Central memory CD4-positive, alpha-beta T cell (primary cell): ENCODE measurements at places on chromosomes 12 and 14.
A peak's percentile ranks its signal among the peaks of the same experiment; 100 is the strongest.

DNA sequence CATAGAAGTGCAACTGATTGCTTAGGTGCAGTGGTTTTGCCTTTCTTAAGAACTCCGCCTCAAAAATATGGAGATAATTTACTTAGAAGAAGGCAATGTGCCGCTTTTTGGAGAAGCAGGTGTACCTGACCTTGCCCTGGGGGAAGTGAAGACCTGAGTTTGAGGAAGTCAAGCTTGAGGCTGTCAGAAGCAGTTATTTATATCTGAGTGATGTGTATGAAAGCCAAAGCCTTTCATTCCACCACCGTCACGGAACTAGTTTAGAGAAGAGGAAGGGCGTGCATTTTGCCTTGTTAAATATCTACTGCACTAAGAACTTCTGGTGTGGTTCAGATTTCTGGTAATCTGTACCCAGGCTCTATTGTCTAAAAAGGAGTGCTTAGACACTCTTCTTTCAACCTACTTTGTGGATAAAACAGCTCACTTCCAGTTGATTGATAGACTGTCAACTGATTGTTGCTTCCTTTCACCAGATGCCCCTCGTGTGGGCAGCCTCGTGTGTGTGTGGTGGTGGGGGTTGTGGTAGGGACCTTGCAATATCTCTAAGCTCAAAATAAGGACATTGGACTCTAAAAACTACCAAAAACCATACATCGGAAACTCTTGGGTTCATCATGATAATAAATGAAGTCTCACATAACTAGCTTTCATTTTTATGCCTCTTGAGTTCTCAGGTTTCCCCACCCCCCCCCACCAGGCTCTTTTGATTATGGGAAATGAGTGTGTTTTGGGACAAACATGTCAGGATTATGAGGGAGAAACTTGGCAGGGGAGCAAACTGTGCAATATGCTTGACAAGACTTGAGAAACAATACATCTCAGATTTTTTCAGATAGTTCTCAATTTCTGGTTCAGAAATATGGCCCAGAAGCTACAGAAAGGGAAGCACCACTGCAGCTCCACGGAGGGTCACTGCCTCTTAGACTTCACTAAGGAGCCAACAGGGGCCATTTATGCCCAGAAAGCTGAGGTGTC lies 78.6 kb downstream of the ARF6 start:
- DNase-seq, result peak; percentile 81

- no peak for DNase-seq
These were observed 182.5 kb downstream of the GXYLT1 start for GRCh38 chr12:41962171-41962572.

- no peak for DNase-seq
These were observed 534.0 kb downstream of the TMEM121 start for GRCh38 chr14:106060276-106060975.

DNA sequence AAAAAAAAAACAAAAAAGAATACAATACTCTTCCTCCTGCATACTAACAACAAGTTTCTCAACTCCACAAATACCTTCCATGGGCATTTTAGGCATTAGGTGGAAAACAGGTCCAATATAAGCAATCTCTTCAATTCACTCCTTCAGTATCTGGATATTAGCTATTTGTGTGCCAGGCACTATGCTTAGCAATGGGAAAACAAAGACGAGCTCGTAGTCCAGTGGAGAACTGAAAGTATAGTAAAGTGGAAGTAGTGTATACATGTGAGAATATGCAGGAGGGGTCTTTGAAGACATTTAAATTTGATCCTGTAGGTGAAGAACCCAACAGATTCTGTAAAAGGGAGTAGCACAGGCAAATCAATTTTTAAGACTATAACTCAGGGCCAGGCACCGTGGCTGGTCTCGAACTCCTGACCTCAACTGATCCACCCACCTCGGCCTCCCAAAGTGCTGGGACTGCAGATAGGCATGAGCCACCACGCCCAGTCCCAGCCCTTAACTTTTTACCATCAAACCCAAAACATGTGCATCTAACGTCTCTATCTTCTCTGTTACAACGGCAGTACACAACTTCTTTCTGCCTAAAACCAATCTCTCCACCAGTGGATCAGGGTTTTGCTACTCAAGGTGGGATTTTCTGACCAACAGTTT lies 10.6 kb downstream of the HECTD1 start:
- no peak for DNase-seq

GRCh38 chr12:38386205-38386985 lies 69.8 kb downstream of the ALG10B start:
- no peak for DNase-seq

- no peak for DNase-seq
These were observed 169.0 kb downstream of the NEDD1 start for GRCh38 chr12:97075934-97076630.

GRCh38 chr14:61257469-61258057 lies 23.6 kb downstream of the TMEM30B start:
- no peak for DNase-seq

- no peak for DNase-seq
These were observed 17.3 kb upstream of the PPFIBP1 start for GRCh38 chr12:27506645-27507189.

GRCh38 chr12:73240110-73240509 lies 967.9 kb downstream of the TRHDE start:
- no peak for DNase-seq

GRCh38 chr14:71466251-71466650 lies 466.0 kb upstream of the RGS6 start:
- DNase-seq, result no peak

- no peak for DNase-seq
These were observed 398.1 kb downstream of the ZFP36L1 start for GRCh38 chr14:68394764-68395143.
